ENCODE measurements at places on chromosomes 5 and 9. TPM values are rescaled to one million over a fixed set of nuclear protein-coding genes. Genes with fewer than 3 reads are reported as not detected.

RXRA gene
- polyA plus RNA-seq: 58.9 TPM

INSL4 gene
- polyA plus RNA-seq: not detected

PDZD2 gene
- polyA plus RNA-seq: 16.2 TPM

CDH6 gene
- 2.2 TPM for polyA plus RNA-seq

ROPN1L gene
- 22.8 TPM for polyA plus RNA-seq

TAF1L gene
- polyA plus RNA-seq: not detected

B4GALT1 gene
- polyA plus RNA-seq: 27.2 TPM

PGM5 gene
- polyA plus RNA-seq: 4.3 TPM

RNF183 gene
- 1.1 TPM for polyA plus RNA-seq

UBE2QL1 gene
- 0.02 TPM for polyA plus RNA-seq

CNTNAP3 gene
- polyA plus RNA-seq: 1.5 TPM

SLC4A9 gene
- polyA plus RNA-seq: 0.05 TPM

HTR1A gene
- not detected for polyA plus RNA-seq

SLC36A2 gene
- polyA plus RNA-seq: not detected

All from lung (tissue), 17 donors.